Activated CD8-positive, alpha-beta T cell treated with anti-CD3 and anti-CD28 coated beads, Interleukin-2, amount 10 ng/mL, durations not matched to agents 7 days and 5 days (primary cell): ENCODE measurements at places on chromosomes 7 and 10. TPM values are rescaled to one million over a fixed set of nuclear protein-coding genes. Genes with fewer than 3 reads are reported as not detected.

GRCh38 chr7:33466203-33466602 lies 336.8 kb downstream of the BBS9 start:
- H3K4me3 ChIP-seq = no peak overlapping the region
- no peak overlapping the region for H3K27ac ChIP-seq
- H3K27me3 ChIP-seq = no peaks in the 10 kb centered on the region

DNA sequence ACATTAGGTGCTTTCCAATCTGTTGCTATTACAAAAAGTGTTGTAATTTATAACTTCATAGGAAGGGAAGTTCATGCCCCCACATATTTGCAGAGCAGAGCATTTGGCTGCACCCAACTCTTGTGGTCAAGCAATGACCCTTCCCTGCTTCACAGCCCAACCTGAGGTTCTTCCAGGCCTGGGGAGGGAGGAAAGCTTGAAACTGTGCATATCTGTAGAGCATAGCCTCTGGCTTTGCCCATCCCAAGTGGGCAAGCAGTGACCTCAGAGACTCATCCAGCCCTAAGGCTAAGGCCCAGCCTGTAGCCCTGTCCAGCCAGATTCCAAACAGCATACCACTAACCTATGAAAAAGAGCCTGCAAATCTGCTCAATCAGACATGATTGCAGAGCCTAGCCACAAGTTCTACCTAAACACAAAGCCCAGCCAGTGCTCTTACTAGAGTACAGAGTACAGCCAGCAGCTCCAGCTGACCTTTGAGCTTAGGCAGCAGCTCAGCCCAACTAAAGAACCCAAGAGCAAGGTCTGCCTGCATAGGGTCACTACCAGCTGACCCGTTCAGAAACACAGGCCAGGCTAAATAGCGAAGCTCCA lies 14.4 kb upstream of the GSTK1 start:
- H3K4me1 ChIP-seq = peaks cover 83% of the 10 kb centered on the region
- H3K36me3 ChIP-seq = peaks cover 61% of the 10 kb centered on the region
- DNase-seq = no peak
- no peak overlapping the region for H3K4me3 ChIP-seq

The FAM24B gene
- total RNA-seq = 11.0 TPM

The UNCX gene
- not detected for total RNA-seq

- no peak for DNase-seq
- H3K27me3 ChIP-seq = peaks cover 2% of the 10 kb centered on the region
- peaks cover 14% of the 10 kb centered on the region for H3K4me1 ChIP-seq
- no peak overlapping the region for H3K27ac ChIP-seq
Measured at GRCh38 chr7:6545398-6546126, 5.7 kb downstream of the GRID2IP start.

The MUC3A gene
- not detected for total RNA-seq

GRCh38 chr7:50645186-50645585 lies 80.0 kb upstream of the DDC start:
- H3K27ac ChIP-seq = no peak overlapping the region
- H3K4me3 ChIP-seq = no peak overlapping the region
- peaks cover 4% of the 10 kb centered on the region for H3K27me3 ChIP-seq
- peaks cover 15% of the 10 kb centered on the region for H3K4me1 ChIP-seq

The AP4M1 gene
- 10.8 TPM for total RNA-seq

GRCh38 chr10:79391231-79392019 lies 44.2 kb downstream of the PPIF start:
- DNase-seq = no peak
- H3K4me1 ChIP-seq = peaks cover 5% of the 10 kb centered on the region
- H3K4me3 ChIP-seq = no peak overlapping the region
- H3K36me3 ChIP-seq = no peaks in the 10 kb centered on the region
- H3K27me3 ChIP-seq = no peaks in the 10 kb centered on the region
- no peak overlapping the region for H3K27ac ChIP-seq

The FBXO24 gene
- total RNA-seq = 0.45 TPM

GRCh38 chr7:19920705-19921104 lies 147.3 kb upstream of the TMEM196 start:
- H3K4me3 ChIP-seq = no peak overlapping the region
- H3K27ac ChIP-seq = no peak overlapping the region
- H3K4me1 ChIP-seq = no peaks in the 10 kb centered on the region
- H3K36me3 ChIP-seq = no peaks in the 10 kb centered on the region
- no peaks in the 10 kb centered on the region for H3K27me3 ChIP-seq

DNA sequence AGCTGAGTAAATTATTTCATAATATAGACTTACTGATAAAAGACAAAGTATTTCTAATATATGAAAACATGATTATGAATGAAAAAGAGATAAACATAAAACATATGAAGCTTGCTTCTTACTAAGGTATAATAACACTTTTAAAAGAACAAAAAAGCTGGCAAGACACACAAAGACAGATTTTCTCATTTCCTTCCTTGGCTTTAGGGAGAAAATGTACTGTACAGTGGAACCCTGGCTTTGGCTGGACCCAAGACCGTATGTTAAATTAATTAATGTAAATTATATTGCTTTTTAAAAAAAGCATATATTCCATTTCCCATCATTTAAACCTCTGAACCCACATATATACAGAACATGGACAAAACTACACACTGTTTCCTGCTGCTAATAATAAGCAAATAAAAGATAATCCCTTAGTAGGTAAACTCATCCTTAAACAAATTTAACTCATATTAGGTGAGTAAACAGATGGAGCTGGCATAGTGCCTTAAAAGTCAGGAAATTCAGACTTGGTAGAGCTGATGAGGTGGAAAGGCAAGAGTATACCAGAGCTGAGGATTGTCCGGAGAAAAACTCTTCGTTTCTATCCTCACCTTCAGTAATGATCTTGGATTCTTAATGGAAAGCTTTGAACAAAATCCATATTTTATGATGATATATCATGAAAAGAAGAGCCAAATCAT lies 1016.4 kb upstream of the KCND2 start:
- no peak overlapping the region for H3K27ac ChIP-seq
- H3K4me3 ChIP-seq = no peak overlapping the region
- no peaks in the 10 kb centered on the region for H3K4me1 ChIP-seq
- H3K36me3 ChIP-seq = no peaks in the 10 kb centered on the region

The CCDC3 gene
- total RNA-seq = not detected

- H3K36me3 ChIP-seq = peaks cover 2% of the 10 kb centered on the region
- no peaks in the 10 kb centered on the region for H3K27me3 ChIP-seq
- H3K4me3 ChIP-seq = peak overlapping the region; percentile 47
- no peak for DNase-seq
- peak overlapping the region; percentile 77 for H3K27ac ChIP-seq
Measured at GRCh38 chr7:23539494-23539907, 7.7 kb upstream of the TRA2A start.

DNA sequence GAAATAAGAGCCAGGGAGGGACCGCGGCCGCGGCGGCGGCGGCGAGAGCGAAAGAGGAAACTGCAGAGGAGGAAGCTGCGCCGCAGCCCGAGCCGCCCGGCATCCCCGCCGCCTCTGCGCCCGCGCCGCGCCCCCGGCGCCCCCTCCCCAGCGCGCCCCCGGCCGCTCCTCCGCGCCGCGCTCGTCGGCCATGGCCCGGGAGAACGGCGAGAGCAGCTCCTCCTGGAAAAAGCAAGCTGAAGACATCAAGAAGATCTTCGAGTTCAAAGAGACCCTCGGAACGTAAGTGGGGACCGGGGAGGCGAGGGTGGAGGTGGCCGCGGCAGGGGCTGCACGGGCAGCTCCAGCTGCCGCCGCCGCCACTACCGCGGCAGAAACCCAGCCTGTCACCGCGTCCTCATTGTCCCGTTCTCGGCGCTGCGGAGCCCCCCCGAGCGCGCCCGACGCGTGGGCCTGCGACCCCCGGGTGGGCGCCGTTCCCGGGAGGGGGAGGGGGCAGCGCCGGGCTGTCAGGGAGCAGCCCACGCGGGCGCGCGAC lies 351 bp downstream of the CAMK1D start:
- H3K4me3 ChIP-seq = peak overlapping the region; percentile 89
- H3K4me1 ChIP-seq = peaks cover 37% of the 10 kb centered on the region
- H3K27ac ChIP-seq = peak overlapping the region; percentile 90
- H3K36me3 ChIP-seq = peaks cover 5% of the 10 kb centered on the region
- H3K27me3 ChIP-seq = peaks cover 41% of the 10 kb centered on the region

GRCh38 chr10:24415455-24416125 lies 206.7 kb downstream of the KIAA1217 start:
- H3K27me3 ChIP-seq = peaks cover 2% of the 10 kb centered on the region
- no peak overlapping the region for H3K27ac ChIP-seq
- H3K4me3 ChIP-seq = no peak overlapping the region
- no peak for DNase-seq

The PTPRZ1 gene
- not detected for total RNA-seq

DNA sequence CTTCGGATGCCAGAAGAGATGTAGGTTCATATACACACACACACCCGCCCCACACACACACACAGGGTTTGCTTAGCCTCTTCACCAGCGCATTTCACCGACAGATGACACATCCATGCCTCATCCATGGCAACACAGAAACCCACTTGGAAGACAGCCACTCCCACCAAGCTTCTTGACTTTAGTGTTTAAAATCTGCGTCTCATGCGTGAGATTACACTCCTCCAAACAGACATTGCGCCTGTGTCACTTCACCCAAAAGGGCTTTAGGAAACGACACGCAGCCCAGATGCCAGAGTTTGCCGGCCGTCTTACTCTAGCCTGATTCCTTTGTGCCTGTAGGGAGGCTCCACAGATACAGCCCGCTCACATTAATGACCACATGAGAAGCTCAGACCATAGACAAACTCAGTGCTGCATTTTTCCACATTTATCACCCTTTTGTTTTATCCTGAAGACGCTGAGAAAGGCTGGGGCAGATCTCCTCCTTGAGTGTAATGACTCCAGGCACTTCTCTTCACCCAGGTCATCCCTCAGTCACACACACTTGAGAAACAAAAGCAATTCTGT lies 73.8 kb downstream of the DIP2C start:
- H3K4me1 ChIP-seq = no peaks in the 10 kb centered on the region
- H3K27me3 ChIP-seq = peaks cover 15% of the 10 kb centered on the region
- no peaks in the 10 kb centered on the region for H3K36me3 ChIP-seq
- H3K27ac ChIP-seq = no peak overlapping the region
- H3K4me3 ChIP-seq = no peak overlapping the region

GRCh38 chr7:188174-188573 lies 4.2 kb upstream of the FAM20C start:
- H3K27me3 ChIP-seq = peaks cover 14% of the 10 kb centered on the region
- no peak overlapping the region for H3K27ac ChIP-seq
- H3K4me3 ChIP-seq = no peak overlapping the region
- H3K4me1 ChIP-seq = peaks cover 2% of the 10 kb centered on the region
- no peaks in the 10 kb centered on the region for H3K36me3 ChIP-seq
- DNase-seq = no peak

DNA sequence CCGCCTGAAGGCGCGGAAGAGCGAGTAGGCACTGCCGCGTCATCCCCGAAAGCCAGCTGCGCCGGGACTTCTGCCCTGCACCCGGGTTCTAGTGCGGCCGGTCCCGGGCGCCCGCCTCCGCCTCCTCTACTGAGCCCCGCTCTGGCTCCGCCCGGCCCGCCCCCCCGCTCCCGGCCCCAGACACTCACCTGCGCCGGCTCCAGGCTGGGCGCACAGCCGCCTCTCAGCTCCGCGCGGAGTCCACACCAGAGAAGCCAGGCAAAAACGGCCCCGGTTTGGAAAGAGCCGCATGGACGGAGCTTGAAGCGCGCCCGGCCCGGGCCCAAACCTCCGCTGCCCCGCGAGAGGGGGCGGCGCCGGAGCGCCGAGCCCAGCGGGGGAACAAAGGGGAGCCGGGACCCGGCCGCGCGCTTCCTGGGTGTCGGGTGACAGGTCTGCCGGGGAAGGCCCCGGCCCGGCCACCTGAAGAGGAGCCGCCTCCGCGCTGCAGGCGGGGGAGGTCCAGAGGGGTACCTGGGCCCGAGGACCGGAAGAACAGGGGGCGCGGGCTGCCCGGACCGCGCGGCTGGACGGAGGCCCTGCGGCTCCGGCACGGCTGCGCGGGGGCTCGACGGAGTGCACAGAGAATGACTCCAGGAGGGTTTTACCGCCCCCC lies 168.2 kb downstream of the NRF1 start:
- no peaks in the 10 kb centered on the region for H3K36me3 ChIP-seq
- H3K4me3 ChIP-seq = peak overlapping the region; percentile 12
- no peak for DNase-seq
- H3K27ac ChIP-seq = no peak overlapping the region
- H3K4me1 ChIP-seq = peaks cover 33% of the 10 kb centered on the region

The ADCYAP1R1 gene
- total RNA-seq = not detected

DNA sequence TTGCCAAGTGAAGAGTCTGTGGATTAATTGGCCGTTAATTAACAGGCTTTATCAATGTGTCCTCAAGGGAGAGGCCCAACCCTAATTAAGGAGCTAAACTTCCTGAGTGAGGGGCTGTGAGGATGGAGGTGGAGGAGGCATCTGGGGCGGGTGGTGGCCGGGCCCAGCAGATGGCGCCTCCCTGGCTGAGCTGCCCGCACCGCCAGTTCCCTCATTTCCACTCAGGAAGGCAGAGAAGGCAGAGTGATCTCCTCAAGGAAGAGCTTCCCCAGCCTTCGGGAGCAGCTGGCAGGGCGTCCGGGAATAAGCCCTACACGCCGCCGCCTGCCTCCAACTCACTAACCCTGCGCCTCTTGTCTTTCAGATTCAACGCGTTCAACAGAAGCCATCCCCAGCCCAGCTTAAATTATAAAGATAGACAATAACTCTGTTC lies 112.2 kb downstream of the CYTH3 start:
- peaks cover 48% of the 10 kb centered on the region for H3K36me3 ChIP-seq
- H3K27ac ChIP-seq = no peak overlapping the region
- DNase-seq = no peak
- no peak overlapping the region for H3K4me3 ChIP-seq
- H3K4me1 ChIP-seq = peaks cover 25% of the 10 kb centered on the region

DNA sequence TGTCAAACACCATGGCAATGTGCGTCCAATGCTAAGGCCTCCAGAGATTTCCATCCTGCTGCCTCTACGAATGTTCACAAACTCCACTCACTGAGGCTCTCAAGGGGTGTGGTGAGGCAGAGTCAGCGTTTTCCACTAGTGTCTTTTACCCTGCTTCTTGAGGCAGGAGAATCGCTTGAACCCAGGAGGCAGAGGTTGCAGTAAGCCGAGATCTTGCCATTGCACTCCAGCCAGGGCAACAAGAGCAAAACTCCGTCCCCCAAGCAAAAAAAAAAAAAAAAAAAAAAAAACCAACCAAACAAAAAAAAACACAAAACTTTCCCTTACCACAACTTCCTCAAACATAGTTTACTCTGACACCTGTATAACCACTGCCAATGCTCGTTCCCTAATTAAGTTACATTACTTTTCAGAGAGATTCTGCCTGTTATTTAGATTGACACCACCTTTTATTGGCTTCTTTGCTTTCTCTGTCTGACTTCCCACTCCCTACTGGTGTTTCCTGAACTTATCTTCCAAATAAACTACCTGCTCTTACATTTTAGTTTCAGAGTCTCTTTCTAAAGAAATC lies 102.1 kb upstream of the ZNF746 start:
- peak overlapping the region; percentile 64 for H3K27ac ChIP-seq
- H3K4me1 ChIP-seq = peaks cover 31% of the 10 kb centered on the region
- H3K27me3 ChIP-seq = no peaks in the 10 kb centered on the region
- peak overlapping the region; percentile 56 for H3K4me3 ChIP-seq
- DNase-seq = no peak
